Stimulated activated CD4-positive, alpha-beta T cell treated with anti-CD3 and anti-CD28 coated beads, Interleukin-4, amount 100 ng/mL, for 48 hours (primary cell): ENCODE measurements at places on chromosomes 13 and 19.
A peak's percentile ranks its signal among the peaks of the same experiment; 100 is the strongest.

DNA sequence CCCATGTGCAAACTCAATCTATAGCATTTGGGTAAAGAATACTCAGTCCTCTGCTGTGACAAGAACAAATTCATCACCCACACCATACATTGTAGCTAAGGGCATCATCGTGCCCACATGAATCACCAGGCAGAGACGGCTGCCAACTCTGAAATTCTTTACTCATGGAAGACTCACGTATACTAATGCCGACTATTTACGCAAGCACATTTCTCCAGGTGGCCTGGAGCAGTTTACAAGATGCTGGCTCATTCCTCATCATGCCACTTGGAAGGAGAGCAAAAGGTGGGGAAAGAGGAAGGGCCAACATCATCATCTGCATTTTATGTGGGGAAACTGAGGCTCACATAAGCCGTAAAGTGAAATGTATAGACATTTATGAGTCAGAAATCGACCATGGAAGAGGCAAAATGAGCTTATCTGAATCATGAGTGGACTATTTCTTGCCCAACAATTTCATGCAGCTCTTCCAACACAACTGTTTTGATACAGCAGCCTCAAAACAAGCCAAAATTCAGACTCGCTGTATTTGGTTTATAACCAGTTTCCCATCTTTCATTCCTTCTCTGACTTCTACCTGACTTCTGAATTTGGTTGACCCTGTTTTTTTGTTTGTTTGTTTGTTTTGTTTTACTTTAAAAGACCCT lies 213.9 kb upstream of the SERP2 start:
- no peak for DNase-seq

GRCh38 chr13:102678339-102679107 lies 16.3 kb downstream of the METTL21C start:
- no peak for DNase-seq

DNA sequence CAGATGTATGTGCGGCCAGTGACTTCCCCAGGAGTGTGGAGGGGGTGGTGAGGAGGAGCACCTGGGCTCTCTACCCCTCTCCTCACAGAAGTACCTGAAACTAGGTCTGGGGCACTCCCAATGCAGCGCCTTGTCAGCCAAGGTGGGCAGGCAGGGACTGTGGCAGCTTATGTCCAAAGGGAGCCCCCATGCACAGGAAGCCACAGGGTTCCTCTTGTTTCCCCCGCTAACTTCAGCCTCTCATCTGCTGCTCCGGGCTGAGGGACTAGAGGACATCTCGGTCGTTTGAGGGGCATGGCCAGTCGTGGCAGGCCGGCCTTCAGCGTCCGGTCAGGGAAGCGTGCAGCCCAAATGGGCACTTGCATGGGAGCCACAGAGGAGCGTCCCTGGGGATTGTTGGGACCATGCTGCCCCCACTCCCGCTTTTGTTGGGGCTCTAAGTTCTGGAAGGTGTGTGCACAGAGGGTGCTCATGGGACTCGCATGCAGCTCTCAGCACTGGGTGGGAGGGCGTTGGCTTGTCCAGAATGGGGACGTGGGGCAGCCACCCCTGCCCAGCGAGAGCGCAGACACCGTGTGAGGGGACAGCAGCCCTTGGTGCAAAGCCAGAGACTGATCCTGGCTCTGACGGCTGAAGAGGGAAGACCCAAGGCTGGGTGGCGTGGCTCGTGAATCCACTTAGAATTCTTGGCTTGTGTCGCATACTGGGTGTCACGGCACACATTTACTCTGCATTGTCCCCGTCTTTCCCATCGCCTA lies 16.6 kb upstream of the NPAS1 start:
- no peak for DNase-seq

DNA sequence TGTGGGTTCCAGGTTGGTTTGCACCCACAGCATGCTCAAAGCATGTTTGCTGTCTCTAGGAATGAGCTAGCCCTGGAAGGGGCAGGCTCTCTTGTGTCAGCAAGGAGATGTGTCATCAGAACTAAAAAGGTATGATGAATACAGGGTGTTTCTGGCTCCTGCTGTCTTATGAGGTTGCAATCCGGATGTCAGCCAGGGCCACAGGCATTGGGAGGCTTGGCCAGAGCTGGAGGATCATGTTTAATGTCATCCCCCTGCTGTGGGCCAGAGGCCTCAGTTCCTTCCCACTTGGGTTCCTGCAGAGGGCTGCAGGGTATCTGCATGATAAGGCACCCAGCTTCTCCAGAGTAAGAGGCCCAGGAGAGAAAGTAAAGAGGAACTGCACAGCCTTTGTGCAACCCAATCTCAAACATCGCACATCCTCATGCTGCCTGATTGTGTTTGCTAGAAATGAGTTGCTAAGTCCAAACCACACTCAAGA lies 193.6 kb downstream of the COL4A1 start:
- no peak for DNase-seq

DNA sequence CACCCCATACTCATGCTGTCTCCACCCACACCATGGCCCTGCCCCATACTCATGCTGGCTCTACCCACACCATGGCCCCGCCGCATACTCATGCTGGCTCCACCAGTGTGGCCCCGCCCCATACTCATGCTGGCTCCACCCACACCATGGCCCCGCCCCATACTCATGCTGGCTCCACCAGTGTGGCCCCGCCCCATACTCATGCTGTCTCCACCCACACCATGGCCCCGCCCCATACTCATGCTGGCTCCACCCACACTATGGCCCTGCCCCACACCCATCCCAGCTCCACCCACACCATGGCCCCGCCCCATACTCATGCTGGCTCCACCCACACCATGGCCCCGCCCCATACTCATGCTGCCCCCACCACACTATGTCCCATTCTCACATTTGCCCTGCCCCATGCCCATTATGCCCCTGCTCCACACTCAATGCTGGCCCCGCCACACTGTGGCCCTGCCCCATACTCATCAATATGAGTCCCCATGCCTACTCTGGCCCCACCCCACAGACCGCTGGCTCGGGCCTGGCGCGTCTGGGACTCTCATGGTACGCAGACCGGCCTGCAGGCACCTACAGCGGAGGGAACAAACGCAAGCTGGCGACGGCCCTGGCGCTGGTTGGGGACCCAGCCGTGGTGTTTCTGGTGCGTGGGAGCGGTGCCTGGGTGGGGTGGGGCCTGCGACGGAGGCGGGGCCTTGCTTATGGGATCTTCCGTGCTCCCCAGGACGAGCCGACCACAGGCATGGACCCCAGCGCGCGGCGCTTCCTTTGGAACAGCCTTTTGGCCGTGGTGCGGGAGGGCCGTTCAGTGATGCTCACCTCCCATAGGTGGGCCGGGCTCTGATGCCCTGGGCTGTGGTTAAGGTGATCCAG lies 3.7 kb upstream of the ARHGAP45 start:
- peak; percentile 65 for DNase-seq
